ENCODE measurements at places on chromosomes 11 and 22. TPM values are rescaled to one million over a fixed set of nuclear protein-coding genes. Genes with fewer than 3 reads are reported as not detected.

DNA sequence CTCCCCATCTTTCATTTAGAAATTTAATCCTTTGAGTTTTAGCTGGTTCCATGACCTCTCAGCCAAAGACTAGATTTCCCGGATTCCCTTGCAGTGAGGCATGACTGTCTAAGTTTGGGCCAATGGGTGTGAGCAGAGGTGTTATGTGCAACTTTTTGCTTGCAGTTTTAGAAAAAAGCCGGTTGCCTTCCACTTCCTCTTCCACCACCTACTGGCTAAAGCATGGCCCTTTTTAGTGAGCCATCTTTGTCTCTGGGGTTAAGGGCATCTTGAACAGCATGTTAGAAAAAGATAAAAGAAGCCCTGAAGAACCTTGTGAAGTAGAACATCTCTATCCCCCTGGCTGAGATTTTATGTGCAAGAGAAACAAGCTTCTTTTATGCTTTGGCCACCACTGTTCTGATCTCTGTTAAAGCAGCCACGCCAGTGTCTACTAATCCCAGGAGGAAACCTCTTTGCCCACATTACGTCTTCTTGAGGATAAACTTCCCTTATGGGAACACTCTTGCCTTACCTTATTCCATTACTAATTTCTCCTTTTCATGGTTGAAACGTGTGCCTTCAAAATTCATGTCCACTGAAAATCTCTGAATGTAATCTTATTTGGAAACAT lies 279.9 kb downstream of the TENM4 start:
- no peak for DNase-seq

DNA sequence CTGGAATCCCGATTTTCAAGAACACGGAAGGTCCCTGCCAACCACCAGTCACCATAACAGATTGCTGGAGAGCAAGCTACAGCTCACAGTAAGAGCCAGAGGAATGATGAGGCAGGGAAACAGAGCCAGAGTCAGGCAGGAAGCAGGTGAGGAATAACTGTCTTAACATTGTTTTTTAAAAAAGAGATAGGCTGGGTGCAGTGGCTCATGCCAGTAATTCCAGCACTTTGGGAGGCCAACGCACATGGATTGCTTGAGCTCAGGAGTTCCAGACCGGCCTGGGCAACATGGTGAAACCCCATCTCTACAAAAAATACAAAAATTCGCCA lies 13.5 kb upstream of the CASTOR1 start:
- no peak for DNase-seq

DNA sequence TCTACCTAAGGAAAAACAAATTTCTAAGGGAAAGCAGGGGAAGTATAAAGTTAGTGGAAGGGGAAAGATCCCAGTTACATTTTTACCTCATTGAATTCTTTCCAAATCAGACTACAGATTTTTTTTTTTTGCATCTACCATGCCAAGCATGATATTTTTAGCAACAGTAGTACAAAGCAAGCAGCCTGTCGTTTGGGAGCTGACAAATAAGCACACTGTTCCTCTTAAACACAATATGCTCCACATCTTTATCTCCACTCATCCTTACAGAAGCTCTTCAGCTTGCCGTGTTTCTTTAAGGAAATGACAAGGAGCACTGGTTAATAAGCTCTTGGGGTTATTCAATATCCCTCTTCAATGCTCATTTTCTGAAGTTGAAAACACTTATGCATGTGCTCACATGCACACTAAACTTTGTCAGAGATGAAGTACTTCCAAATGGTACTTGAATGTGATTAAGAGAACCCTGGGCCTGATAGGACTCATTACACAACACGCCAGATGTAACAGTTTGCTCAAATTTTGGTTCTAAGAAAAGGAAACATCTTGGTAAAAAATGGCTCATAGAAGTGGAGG lies 53.8 kb downstream of the PAX6 start:
- no peak for DNase-seq

- DNase-seq: no peak
Observed at GRCh38 chr22:23804781-23805291, 18.1 kb downstream of the SMARCB1 start.

HTATIP2 gene
- 9.3 TPM for polyA plus RNA-seq

C11orf16 gene
- polyA plus RNA-seq: not detected

PAX6 gene
- not detected for polyA plus RNA-seq

OR51M1 gene
- not detected for polyA plus RNA-seq

Data from heart right ventricle (tissue), 16 donors.